ENCODE measurements at places on chromosomes 3 and 15.

DNA sequence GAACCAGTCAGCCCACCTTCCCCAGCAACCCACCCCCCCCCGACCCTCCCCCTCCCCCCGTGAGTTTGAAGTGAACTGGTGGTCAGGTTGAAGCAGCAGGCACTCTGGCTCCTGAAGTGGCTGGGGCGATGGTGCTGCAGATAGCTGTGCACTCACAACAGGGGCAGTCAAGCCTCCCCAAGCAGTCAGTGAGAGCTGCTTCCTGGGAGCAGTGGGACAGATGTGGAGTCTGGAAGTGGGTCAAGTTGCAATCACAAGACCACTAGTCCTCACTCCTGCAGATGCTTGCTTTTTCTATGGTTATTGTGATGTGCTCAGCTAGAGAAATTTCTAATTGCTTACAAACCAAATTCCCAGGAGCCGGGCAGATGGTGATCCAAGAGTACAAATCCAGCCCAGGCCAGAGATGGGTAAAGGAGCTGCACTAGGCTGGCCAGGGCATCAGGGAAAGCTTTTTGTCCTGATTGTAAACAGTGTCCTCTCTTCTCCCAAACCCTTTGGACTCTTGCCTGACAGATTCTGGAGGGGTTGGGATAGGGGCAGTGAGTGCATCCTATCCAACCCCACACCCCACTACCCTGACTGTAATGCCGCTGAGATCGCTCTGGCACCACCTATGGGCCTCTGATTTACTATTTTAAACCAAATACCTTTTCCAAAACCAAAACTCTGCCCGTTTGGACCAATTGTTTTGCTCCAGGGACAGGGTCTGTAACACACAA lies 9.8 kb upstream of the CLPX start:
- no peak for DNase-seq

DNA sequence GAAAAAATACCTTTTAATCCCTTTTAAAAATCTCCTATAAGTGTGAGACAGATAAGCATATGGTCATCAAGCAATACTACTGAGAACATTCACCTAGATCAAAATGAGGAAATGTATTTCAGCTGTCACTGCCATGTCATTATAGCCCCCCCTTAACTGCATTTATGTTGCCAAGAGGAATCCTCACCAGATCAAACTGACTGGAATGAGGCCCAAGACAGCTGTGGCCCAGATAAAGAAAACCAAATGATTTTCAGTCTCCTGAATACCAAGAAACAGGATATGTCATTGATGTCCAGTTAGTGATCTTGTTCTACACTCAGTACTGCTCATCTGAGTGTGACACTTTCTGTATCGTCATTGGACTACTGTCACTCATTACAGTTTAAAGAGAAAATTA lies 35.1 kb upstream of the CPB1 start:
- DNase-seq: no peak

- DNase-seq: no peak
Measured at GRCh38 chr15:31324806-31325594, 1.6 kb upstream of the KLF13 start.

DNA sequence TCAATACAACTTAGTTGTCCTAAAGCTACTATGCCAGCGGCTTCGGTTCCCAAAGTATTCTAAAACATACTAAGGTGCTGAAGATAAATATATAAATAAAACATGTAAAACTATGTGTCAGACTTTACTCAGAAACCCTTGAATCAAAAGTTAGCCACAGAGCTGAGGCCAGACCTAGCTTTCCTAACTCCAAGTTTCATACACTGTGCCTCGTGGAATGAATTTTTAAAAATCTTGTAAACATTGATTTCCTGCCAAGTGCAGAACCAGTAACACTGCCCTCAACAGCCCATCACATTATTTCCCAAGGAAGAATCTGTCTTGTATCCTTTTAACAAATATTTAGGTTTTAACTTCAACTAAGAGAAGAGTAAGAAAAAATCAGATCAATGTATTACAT lies 36.4 kb downstream of the TAMM41 start:
- no peak for DNase-seq

- DNase-seq: no peak
Measured at GRCh38 chr15:80210611-80211573, 41.1 kb downstream of the CTXND1 start.

GRCh38 chr3:183817639-183818038 lies 7.7 kb downstream of the MAP6D1 start:
- no peak for DNase-seq

- no peak for DNase-seq
Measured at GRCh38 chr3:40557575-40558161, 32.9 kb downstream of the ZNF621 start.

GRCh38 chr15:60381148-60381788 lies 16.5 kb downstream of the ANXA2 start:
- DNase-seq: no peak

DNA sequence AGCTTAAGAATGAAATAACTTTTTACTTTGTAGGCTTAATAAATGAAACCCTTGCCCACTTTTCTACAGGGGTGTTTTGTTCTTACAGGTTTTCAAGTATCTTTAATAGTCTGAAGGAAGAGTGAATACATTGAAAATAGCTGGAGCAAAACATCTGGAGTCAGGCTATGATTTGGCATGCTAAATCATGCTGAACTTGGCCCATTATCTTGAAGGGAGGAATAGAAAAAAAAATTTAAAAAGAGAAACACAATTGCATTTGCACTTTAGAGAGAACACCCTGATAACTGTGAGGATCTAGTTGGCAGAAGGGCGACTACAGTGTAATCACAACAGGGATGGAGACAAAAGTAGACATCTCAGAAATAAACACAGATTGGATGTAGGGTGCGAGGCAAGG lies 1.8 kb upstream of the IQGAP1 start:
- no peak for DNase-seq

DNA sequence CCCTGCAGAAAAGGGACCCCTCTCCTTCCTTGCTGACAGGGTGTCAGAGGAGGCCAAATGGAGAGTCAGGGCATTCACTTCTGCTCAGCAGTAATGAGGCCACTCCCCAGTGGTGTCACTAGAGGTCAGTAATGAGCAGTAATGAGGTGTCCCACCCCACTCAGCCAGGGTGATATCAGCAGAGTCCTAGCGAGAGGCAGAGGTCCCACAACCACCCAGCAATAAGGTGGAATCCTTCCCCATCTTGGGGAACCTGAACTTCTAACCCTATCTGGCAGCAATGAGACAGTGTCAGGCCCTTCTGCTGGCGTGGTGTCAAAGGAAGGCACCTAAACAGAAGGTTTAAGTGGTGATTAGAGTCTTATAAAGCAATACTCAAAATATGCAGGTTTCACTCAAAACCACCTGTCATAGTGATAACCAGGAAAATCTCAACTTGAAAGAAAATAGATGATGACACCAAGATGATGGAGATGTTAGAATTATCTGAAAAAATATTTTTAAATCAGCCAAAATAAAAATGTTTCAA lies 12.9 kb downstream of the OCA2 start:
- DNase-seq: peak; percentile 73

DNA sequence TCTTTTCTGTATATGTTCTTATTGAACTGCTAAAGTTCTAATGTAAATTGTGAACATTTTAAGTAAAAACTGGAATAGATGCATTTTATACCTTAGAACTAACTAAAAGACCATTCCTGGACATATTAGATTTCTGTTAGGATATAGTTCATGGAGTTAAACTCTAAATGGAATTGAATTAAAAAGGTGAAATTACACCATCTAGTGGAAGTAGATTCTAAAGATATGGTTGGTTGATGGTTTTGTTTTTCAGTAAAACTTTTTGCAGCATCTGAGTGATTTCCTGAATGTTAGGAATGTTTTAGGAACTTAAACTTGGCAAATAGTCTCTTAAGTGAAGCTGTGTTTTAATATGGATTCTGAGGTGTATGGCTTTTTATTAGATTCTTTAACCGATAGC lies 96.8 kb downstream of the SLMAP start:
- DNase-seq: no peak

- no peak for DNase-seq
Measured at GRCh38 chr3:72191209-72191960, 406.4 kb upstream of the PROK2 start.

- no peak for DNase-seq
Measured at GRCh38 chr3:9105421-9105820, 142.1 kb upstream of the RAD18 start.

DNA sequence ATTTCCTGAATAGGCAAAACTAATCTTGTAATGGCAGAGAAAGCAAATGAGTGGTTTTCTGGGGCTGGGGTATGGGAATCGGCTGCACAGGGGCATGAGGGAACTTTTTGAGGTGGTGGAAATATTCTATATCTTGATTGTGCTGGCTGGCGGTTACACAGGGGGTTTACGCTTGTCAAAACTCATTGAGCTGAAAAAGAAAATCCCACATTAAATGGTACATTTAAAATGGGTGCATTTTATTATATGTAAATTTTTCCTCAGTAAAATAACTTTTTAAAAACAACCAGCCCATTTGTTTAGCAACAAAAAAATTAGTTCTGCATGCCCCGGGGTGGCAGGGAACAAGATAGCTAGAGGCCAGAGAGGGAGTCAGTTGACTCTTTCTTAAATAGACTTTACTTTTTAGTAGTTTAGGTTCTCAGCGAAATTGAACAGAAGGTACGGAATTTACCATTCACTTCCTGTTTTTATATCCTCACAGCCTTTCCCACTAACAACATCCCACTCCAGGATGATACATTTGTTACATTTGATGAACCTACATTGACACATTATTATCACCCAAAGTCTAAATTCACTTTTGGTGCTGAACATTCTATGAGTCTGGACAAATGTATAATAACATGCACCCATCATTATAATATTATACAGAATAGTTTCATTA lies 41.2 kb upstream of the BCL2A1 start:
- no peak for DNase-seq

DNA sequence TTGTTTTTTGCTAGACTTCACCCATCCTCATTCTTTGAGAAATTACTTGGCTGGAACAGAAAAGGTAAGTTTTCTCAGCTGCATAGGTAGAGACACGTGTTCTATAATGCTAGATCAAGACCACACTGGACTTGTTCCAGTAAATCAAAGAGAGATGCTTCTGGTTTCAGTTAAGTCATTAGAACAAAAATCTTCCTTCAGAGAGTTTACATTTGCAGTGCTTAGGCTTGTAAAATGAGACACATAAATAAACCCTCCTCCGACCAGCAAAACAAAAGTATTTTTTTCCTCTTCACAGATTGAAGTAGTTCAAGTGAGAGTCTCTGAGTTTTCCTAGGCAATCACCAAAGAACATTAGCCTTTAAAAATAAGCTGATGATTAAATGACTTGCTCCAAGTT lies 87.3 kb upstream of the PROK2 start:
- DNase-seq: no peak

- no peak for DNase-seq
Measured at GRCh38 chr3:128107834-128108233, 15.8 kb downstream of the RUVBL1 start.

DNA sequence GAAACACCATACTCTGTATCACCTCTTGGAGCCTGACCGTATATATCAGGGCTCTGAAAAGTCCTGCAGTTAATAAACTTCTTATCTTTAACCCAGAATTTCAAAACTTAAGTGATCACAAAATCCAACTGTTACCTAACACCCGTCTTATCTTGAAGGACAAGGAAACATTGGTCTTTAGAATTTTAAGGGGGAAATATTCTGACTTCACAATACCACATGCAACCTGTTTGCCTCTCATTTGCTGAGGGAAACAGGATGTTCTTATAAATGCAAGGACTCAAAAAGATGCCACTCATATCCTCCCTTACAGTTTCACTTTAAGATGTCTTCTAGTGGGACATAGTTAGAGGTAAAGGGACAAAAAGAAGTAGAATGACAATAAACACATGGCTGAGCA lies 67.9 kb downstream of the CRTC3 start:
- DNase-seq: no peak

DNA sequence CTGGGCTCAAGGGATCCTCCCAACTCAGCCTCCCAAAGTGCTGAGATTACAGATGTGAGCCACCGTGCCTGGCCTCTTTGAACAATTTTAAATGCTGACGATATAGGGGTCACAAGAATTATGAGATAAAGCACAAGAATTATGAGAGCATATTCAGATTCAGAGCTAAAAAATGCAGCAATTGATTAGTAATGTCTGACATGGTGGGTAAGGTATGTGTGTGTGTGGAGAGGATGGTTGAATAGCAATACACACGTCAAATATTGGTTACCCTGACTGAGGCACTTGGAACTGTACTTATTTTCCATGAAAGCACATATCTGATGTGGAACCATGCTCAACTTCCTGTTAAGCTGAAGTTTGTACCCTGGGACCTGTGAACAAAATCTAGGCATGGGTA lies 115.6 kb downstream of the EOMES start:
- no peak for DNase-seq

- no peak for DNase-seq
Measured at GRCh38 chr3:144053121-144053520, 81.5 kb downstream of the DIPK2A start.

DNA sequence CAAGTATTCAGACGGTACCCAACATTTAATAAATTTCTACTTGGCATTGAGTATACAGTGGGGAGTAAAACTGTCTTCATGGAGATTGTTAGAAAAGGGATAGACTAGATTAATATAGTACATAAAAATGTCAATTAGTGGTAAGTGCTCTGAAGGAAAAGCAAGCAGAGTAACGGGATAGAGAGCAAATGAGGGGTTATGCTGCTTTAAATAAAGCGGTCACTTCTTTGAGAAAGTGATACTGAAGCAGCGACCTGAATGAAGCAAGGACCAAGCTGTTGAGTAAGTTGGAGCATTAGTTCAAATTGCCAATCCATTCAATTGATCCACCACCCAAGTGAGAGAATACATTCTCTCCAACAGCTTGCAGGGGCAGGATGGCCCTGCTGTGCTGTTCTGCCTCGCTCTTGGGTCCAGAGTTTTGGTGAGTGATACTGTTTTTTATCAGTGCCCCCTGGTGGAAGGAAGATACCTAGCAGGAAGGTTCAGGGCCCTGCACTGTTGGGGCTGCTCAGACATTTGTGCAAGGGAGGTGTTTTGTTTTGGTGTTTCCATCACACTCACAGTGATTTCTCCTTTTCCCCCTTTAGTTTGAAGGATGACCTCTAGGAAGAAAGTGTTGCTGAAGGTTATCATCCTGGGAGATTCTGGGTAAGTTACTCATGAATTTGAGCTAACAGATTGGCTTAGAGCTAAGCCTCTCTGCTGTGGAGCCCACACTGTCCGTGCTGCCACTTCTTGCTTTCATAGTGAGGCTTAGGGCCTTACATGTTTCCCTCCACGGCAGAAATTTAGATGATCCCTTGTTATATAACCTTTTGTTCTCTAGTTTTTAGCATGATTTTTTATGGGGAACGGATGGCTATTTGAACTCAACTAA lies 69.0 kb downstream of the RAB7A start:
- peak; percentile 81 for DNase-seq

- DNase-seq: no peak
Measured at GRCh38 chr15:59237924-59238331, 31.3 kb downstream of the LDHAL6B start.

DNA sequence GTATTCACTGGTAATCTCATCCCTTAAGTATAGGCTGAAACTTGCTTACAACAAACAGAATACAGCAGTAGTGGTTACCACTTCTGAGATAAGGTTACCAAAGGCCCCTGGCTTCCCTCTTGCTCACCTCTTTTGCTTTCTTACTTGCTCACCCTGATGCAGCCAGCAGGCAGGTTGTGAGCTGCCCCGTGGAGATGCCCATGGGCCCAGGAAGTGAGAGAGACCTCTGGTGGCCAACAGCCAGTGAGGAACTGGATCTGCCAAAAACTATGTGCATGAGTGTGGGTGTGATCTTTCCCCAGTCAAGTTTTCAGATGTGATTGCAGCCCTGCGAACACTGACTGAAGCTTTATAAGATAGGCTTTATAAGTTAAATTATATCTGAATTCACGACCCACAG lies 48.7 kb downstream of the NMNAT3 start:
- DNase-seq: no peak

GRCh38 chr3:135226057-135226456 lies 431.0 kb downstream of the EPHB1 start:
- no peak for DNase-seq

Measured in B cell (primary cell).